IMR-90 (cell line): ENCODE measurements at places on chromosomes 2 and 18.

DNA sequence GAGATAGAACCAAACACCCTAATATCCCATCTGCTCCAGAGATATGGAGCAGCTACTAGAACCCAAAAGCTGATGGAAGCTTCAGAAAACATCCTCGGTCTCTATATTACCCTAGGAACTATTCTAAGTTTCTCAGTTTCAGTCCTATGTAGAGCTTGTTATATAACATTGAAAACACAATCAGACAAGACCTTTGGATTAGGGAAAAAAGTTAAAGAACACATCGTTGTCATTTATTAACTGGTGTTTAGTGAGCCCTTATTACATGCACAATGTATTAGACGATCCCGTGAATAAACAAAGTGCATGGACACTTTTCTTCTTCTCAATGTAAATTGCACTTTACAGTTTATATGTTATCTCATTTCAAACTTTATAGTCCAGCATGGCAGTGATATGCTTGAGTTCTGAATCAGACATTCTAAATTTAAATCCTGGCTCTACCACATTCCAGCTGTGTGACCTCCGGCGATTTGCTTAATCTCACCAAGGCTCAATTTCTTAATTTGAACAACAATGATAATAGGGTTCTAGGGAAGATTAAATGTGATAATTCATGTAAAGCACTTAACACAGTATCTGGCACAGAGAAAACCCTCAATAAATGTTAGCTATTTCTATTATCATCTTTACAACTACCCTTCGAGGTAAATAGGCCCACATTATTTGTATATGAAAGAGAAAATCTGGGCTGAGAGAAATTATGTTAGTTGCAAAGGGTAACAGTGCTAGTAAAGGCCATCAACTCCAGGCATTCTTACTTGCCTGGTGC, 83.6 kb upstream of the PIK3C3 start:
- DNase-seq, result no peak

- DNase-seq, result peak; percentile 60
These were observed 98.8 kb downstream of the CTAGE1 start for GRCh38 chr18:22318745-22319407.

GRCh38 chr18:49492694-49493033, 5.6 kb upstream of the C18orf32 start:
- no peak for DNase-seq

GRCh38 chr18:61274416-61274960, 58.7 kb upstream of the CDH20 start:
- no peak for DNase-seq

DNA sequence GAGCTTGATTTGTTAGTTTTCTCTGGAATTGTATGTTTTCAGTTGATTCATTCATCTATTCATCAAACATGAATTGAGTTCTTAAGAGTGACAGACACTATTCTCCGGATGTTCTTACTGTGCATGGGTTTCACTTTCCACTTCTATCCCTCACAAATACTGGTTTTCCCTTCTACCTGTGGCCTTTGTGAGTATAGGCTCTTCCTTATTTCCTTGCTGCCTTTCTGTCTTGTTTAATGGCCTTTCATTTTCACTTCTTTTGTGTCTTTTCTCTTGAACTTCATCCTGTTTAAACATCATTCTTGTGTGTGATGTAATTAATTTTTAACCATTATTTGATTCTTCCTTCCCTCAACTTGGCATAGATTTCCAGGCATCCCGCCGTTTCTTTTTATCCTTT, 90.7 kb downstream of the CRIM1 start:
- DNase-seq, result no peak

DNA sequence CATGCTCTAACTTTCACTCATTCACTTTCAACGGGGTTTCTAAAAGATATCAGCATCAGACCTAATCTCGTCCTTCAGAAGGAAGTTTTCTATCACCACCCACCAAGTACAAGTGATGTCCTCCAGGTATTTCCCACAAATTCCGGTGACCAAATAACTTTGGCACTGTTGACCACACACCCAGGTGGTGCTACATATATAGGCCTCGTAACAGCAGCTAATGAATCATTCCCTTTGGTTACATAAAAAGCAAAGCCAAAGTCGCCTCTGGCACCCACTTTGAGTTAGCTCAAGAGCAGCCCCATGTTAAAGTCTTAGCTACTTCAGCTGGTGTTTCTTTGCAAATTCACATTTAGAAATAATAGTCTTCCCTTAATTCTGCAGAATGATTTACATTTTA, 138.2 kb upstream of the OSR1 start:
- DNase-seq, result no peak

GRCh38 chr18:8478968-8479370, 130.3 kb upstream of the RAB12 start:
- no peak for DNase-seq

DNA sequence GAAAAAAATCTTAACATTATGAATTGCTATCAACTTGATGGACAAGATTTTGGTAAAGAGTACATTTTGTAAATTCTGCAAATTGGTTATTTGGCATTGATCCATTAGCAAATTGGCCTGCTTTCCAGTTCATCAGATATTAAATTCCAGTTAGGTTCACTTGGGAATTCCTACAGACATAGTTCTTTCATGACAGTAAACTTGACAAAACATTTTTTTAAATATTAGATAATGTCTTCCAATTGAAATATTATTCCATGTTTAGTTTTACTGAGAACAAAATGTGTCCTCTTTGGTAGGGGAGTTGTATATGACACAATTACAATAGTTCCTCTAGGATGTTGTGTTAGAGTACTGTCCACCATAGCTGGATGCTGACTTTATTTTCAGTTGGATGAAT, 141.9 kb downstream of the LCLAT1 start:
- peak; percentile 7 for DNase-seq

DNA sequence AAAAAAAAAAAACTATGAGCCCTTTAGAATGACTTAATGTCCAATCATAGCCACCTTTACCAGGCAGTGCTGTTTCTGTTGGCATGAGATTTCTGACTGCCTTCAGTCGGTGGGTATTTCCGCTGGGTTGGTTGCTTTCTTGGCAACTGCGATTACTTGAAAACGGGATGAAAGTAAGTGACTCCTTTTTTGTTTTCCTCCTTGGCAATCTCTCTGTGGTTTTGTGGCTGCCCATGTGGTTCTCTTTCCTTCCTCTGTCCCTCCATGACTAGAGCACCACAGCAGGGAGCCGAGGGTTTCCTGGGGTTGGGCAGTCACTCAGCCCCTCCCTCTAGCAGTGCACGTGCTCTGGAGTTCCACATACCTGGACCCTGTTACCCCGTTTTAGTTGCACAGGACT, 112.1 kb downstream of the KLHL29 start:
- DNase-seq, result peak; percentile 30

DNA sequence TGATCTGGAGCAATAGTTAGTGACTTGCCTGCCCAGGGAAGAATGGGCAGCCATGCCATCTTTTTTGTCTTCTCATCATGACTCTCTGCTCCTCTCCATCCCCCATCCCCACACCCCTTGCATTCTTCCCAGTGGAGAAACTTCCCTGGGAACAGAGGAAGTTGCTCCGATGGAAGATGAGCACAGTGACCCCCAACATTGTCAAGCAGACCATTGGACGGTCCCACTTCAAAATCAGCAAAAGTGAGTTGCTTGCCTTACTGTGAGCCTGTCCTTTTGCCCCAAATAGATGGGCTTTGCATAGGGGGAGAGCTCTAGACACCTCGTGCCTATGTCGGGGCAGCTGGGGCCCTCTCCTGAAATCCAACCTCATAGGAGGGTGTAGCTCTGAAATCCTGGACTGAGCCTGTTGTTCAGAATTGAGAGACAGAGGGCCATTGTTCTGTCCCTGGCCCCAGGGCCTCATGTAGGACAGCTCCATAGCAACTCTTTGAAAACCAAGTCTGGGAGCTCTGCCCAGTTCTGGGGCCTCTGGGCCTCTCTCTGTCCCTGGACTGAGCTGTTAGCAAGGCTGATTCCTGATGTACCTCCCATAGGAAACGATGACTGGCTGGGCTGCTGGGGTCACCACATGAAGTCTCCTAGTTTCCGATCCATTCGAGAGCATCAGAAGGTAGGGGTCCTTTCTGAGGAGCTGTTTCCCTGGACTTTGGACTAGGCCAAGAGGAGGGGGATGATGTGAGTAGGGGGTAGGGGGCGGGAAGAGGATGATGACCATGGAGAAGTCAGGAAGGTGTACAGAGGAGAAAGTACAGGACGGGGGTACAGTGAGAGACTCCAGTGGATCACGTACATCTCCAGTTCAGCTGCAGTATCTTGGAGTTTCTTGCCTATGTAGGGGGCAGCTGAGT, 35.2 kb downstream of the TTLL4 start:
- peak; percentile 65 for DNase-seq

GRCh38 chr2:106532236-106532635, 45.1 kb downstream of the CD8B2 start:
- no peak for DNase-seq

DNA sequence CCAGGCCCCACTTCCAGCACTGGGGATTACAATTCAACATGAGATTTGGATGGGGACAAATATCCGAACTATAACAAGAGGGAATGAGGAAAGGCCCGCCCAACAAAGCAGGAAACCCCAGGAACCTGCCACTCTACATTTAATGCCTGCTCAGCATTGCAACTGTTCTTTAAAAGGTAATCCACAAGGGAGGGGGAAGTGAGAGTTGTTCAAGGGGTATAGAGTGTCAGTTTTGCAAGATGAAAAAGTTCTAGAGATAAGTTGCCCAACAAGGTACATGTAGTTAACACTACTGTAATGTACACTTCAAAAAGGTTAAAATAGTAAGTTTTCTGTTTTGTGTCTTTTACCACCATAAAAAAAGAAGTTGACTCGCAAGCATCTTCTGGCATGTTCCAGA, 137.6 kb downstream of the MBD2 start:
- no peak for DNase-seq

DNA sequence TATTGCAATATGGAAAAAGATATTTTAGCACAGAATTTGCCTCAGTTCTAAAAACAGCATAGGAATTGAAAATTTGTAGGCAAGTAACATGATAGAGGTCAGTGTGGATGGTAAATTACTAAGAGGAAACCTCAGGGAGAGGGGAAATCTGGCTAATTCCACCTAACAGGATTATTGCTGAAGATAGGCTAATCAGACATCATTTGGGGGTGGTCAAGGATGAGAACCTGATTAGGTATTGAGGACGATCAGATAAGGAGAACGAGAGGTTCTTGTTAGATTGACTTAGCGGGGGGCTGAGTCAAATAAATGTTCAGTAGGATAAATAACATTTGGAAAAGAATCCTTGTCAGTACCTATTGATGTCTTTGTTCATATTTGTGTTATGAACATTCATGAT, 543.2 kb upstream of the LRRTM4 start:
- DNase-seq, result no peak

DNA sequence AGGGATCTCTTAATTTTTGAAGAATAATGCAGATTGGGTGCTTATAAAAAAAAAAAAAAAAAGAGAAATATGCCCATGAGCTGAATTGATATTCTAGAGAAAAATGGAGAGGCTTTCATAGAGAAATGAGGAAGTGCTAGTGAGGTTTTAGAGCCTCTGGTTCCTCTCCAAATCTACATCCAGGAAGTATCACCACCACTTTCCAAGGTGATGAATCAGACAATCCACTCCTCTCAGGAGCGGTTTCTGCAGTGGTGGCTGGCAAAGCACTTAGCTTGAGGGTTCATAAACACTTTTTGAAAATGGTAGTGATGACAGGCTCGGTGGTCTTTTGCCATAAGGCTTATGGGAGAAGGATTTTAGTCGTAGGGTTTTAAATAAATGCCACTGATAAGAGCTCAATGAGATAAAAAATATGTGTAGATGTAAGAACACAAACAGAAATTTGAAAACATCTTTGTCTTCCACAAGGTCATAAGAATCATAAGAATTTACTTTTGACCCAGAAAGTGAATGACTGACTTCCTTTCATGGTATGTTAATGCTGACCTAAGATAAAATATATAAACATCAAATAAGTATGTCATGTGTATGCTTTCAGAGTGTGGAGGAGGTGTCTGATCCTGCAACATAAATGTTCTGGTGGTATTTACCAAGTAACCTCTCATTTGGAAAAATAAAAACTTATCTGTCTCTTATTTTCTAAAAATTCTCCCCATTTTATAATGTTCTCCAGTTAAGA, 42.1 kb upstream of the DSG1 start:
- no peak for DNase-seq

GRCh38 chr2:138596403-138596802, 94.8 kb downstream of the SPOPL start:
- DNase-seq, result no peak

GRCh38 chr2:85772841-85773491, 19.2 kb downstream of the ATOH8 start:
- DNase-seq, result no peak

DNA sequence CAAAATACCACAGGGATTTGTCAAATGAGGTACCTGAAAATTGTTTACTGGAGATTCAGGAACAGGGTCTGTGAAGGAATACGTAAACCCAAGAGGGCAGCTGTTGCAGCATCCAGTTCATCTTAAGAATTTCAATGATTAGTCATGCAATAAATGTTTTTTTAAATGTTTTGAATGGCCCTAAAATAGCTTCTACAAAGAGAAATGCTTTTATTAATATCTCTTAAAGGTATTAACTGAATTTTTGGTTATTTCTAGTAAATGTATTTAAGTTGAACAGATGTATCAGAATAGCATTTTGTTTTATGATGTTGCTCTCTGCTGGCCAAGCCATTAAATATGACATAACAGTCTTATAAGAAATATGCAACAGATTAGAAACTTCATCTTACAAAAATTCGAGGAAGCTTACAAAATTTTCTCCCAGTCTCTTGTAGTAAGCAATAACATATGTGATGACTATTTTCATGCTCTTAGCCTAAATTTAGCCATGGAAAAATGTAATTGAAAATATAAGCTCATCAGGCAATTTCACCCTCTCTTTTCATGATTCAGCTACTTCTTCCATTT, 863.9 kb downstream of the SUCLG1 start:
- no peak for DNase-seq

DNA sequence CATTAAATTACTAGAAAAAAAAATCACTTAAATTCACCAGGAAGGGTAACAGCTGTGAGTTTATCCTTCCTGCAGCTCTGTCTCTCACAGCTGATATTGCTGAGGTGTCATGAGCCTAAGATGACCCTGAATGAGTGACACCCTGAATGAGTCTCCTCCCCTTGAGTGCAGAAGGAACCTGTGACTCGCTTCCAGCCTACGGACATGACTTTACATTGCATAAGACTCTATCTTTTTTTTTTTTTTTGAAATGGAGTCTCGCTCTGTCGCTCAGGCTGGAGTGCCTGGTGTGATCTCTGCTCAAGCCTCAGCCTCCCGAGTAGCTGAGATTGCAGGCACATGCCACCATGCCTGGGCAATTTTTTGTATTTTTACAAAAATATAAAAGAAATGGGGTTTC, 14.1 kb downstream of the MRO start:
- DNase-seq, result no peak

- DNase-seq, result peak; percentile 86
These were observed 38.4 kb downstream of the EIF4E2 start for GRCh38 chr2:232588680-232589585.
